ENCODE measurements at places on chromosomes 6 and 20. TPM values are rescaled to one million over a fixed set of nuclear protein-coding genes. Genes with fewer than 3 reads are reported as not detected.

GRCh38 chr20:62285151-62285550, 17.6 kb upstream of the ADRM1 start:
- no peaks in the 10 kb centered on the region for H3K27me3 ChIP-seq
- no peaks in the 10 kb centered on the region for H3K4me1 ChIP-seq
- H3K27ac ChIP-seq = no peak overlapping the region
- DNase-seq = no peak
- H3K36me3 ChIP-seq = peaks cover 11% of the 10 kb centered on the region
- no peak overlapping the region for H3K4me3 ChIP-seq

KIF25 gene
- not detected for total RNA-seq

- DNase-seq = no peak
- H3K27me3 ChIP-seq = no peaks in the 10 kb centered on the region
- no peak overlapping the region for H3K27ac ChIP-seq
Measured at GRCh38 chr6:157045831-157046454, 268.8 kb downstream of the ARID1B start.

DNA sequence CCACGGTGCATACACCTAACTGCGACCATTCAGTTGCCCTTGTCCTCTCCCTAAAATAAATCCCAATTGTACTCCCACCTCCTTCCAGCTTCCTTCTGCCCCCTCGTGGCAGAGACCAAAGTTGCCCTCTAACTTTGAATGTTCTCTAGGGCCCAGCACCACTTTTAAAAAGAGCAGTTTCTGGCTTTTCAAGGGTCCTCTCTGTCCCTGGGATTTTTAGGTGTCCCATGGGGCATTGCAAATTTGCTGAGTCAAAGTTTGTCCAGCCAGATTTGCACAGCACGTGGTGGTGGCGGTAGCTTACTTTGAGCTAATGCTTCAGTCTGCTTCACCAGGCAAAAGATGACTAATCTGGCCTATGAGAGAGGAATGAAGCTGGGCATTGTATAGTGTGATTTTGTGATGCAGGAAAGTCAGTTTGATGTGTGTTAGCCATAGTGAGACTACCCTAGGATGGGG, 100.2 kb downstream of the PERP start:
- no peaks in the 10 kb centered on the region for H3K27me3 ChIP-seq
- DNase-seq = peak; percentile 44
- no peaks in the 10 kb centered on the region for H3K36me3 ChIP-seq
- H3K4me1 ChIP-seq = peaks cover 12% of the 10 kb centered on the region

FOXA2 gene
- total RNA-seq = not detected

DNA sequence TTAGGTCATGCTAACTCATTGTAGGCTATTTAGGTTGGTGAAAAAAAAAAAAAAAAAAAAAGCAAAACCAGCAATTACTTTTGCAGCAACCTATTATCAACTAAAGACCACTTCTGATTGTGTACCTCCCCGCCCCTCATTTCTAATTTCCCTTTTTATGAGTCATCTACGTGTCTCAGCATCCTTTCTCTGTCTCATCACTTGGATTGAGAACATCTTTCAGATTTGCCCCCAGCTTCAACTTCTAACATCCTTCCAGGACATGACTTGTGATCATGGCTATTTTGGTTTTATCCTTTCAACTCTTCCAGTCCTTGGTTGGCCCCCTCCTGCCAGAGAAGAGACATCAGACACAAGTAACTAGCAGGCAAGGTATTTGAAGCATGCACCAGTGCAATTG, 156.7 kb upstream of the CCN2 start:
- no peaks in the 10 kb centered on the region for H3K36me3 ChIP-seq
- DNase-seq = no peak
- H3K4me3 ChIP-seq = no peak overlapping the region
- H3K27ac ChIP-seq = no peak overlapping the region

GRCh38 chr20:38321959-38322598, 18.1 kb downstream of the BPI start:
- no peak overlapping the region for H3K27ac ChIP-seq
- peaks cover 12% of the 10 kb centered on the region for H3K27me3 ChIP-seq
- H3K4me3 ChIP-seq = no peak overlapping the region
- H3K36me3 ChIP-seq = no peaks in the 10 kb centered on the region
- H3K4me1 ChIP-seq = no peaks in the 10 kb centered on the region
- DNase-seq = no peak

PANK2 gene
- 73.1 TPM for total RNA-seq

- H3K4me3 ChIP-seq = no peak overlapping the region
- H3K27me3 ChIP-seq = no peaks in the 10 kb centered on the region
- no peak overlapping the region for H3K27ac ChIP-seq
- H3K36me3 ChIP-seq = no peaks in the 10 kb centered on the region
Measured at GRCh38 chr6:113439866-113440265, 417.3 kb upstream of the MARCKS start.

GRCh38 chr6:28154357-28154756, 12.7 kb downstream of the ZKSCAN8 start:
- H3K36me3 ChIP-seq = peaks cover 93% of the 10 kb centered on the region
- H3K27ac ChIP-seq = no peak overlapping the region
- no peak for DNase-seq
- no peaks in the 10 kb centered on the region for H3K27me3 ChIP-seq
- H3K4me3 ChIP-seq = no peak overlapping the region
- H3K4me1 ChIP-seq = no peaks in the 10 kb centered on the region

- no peak overlapping the region for H3K27ac ChIP-seq
- no peaks in the 10 kb centered on the region for H3K4me1 ChIP-seq
- H3K4me3 ChIP-seq = no peak overlapping the region
- H3K36me3 ChIP-seq = no peaks in the 10 kb centered on the region
- DNase-seq = no peak
Measured at GRCh38 chr20:39097889-39098288, 135.7 kb downstream of the DHX35 start.

GRCh38 chr6:6595952-6596351, 7.4 kb downstream of the LY86 start:
- H3K4me3 ChIP-seq = no peak overlapping the region
- DNase-seq = no peak
- no peaks in the 10 kb centered on the region for H3K27me3 ChIP-seq
- H3K4me1 ChIP-seq = peaks cover 56% of the 10 kb centered on the region

- H3K27ac ChIP-seq = no peak overlapping the region
- peaks cover 15% of the 10 kb centered on the region for H3K4me1 ChIP-seq
- no peak for DNase-seq
Measured at GRCh38 chr6:41503827-41504465, 42.2 kb upstream of the FOXP4 start.

- peaks cover 27% of the 10 kb centered on the region for H3K4me1 ChIP-seq
- H3K4me3 ChIP-seq = no peak overlapping the region
- H3K36me3 ChIP-seq = peaks cover 54% of the 10 kb centered on the region
- H3K27ac ChIP-seq = peak overlapping the region; percentile 80
Measured at GRCh38 chr20:33370291-33370690, 31.0 kb downstream of the CDK5RAP1 start.

ZNF165 gene
- total RNA-seq = 0.84 TPM

OGFR gene
- total RNA-seq = 67.0 TPM

DNA sequence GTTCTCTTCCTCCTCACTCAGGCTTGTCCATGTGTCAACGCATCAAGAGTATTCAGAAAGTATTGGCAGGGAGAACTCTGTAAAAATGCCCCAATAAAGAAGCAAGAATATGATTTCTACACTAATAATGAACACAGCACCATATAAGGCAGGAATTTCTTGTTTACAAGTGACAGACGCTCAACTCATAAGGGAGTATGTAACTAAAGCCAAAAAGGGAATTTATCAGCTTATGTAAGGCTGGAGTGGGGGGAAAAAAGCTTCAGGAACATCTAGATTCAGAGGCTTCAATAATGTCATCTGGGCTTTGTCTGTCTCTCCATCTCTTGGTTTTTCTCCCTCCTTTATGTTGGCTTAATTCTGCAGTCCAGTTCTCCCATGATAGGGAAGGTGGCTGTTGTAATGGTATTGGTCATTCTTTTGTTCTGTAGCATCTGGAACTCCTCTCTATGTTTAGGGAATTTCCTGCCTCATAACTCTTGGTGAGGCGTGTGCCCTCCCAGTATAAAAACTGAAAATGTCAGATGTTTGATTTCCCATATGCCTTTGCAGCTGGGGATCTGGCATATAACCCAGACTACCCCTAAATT, 125.1 kb upstream of the COL21A1 start:
- H3K27me3 ChIP-seq = peaks cover 3% of the 10 kb centered on the region
- no peak overlapping the region for H3K27ac ChIP-seq
- H3K4me1 ChIP-seq = no peaks in the 10 kb centered on the region
- DNase-seq = no peak

GRCh38 chr20:19137641-19138040, 74.8 kb upstream of the SLC24A3 start:
- H3K27me3 ChIP-seq = no peaks in the 10 kb centered on the region
- H3K36me3 ChIP-seq = no peaks in the 10 kb centered on the region
- DNase-seq = no peak
- H3K4me3 ChIP-seq = no peak overlapping the region
- no peaks in the 10 kb centered on the region for H3K4me1 ChIP-seq
- H3K27ac ChIP-seq = no peak overlapping the region

GRCh38 chr6:45645302-45645701, 267.6 kb upstream of the SUPT3H start:
- no peaks in the 10 kb centered on the region for H3K27me3 ChIP-seq
- no peaks in the 10 kb centered on the region for H3K36me3 ChIP-seq
- no peak overlapping the region for H3K27ac ChIP-seq
- DNase-seq = no peak

GRCh38 chr6:155287762-155288161, 23.9 kb downstream of the CLDN20 start:
- no peak overlapping the region for H3K4me3 ChIP-seq
- H3K27ac ChIP-seq = no peak overlapping the region
- peaks cover 2% of the 10 kb centered on the region for H3K4me1 ChIP-seq

GHRH gene
- not detected for total RNA-seq

DNA sequence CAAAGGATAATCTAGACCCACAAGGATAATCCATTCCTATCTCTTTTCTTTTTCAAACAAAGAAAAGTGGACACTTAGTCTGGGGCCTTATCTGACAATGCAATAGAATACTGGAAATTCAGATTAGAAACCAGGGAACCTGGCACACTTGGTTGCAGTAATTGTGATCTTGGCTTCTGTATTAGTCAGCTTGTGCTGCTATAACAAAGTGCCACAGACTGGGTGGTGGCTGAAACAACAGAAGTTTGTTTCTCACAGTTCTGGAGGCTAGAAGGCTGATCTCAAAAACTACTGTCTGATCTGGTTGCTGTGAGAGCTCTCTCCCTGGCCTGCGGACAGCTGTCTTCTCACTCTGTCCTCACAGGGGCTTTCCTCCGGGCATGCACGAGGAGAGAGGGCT, 49.4 kb downstream of the SNRNP48 start:
- no peak for DNase-seq
- H3K27me3 ChIP-seq = peaks cover 7% of the 10 kb centered on the region
- H3K4me3 ChIP-seq = no peak overlapping the region
- H3K4me1 ChIP-seq = no peaks in the 10 kb centered on the region

DNA sequence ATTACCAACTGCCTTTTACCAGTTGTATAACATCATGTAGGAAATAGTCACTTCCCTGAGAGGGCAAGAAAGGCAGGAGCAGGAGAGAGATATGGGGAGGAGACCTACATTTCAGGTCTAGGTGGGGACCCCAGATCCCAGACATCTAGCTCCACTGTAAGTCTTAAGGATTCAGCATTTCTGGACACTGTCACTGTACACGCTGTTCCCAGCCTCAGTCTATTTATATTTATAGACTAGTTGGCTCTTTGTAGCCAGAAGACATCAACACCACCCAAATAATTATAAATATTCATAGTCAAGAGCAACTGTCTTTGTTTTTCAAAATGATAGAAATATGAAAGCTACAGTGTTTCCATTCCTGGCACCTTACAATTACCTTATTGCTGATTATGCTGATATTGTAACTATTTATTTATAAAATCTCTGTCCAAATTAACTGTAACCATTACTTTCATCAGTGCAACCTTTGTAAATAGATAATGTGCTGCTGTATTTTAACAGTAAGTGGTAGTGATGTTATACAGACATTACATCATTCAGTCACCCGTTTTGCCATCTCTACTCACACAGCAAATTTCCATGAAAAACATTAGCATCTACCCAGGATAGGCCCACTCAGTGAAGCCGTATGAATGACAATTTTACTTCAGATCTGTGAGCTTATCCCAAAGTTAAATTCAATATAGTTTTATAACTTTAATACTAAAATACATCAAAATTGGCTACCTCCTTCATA, 162.8 kb downstream of the PTPRK start:
- no peaks in the 10 kb centered on the region for H3K4me1 ChIP-seq
- H3K27ac ChIP-seq = no peak overlapping the region
- DNase-seq = no peak
- H3K27me3 ChIP-seq = no peaks in the 10 kb centered on the region
- H3K36me3 ChIP-seq = no peaks in the 10 kb centered on the region
- H3K4me3 ChIP-seq = no peak overlapping the region

Data from activated CD8-positive, alpha-beta T cell treated with anti-CD3 and anti-CD28 coated beads, Interleukin-2, amount 10 ng/mL, durations not matched to agents 7 days and 5 days (primary cell).